ENCODE measurements at places on chromosomes 5 and 9. TPM values are rescaled to one million over a fixed set of nuclear protein-coding genes. Genes with fewer than 3 reads are reported as not detected.

Gene C9
- total RNA-seq, result not detected

Gene LCN1
- total RNA-seq, result not detected

Gene EIF4E1B
- total RNA-seq, result not detected

Gene PTGER4
- total RNA-seq, result 4.8 TPM

Gene RNF183
- total RNA-seq, result under 0.01 TPM

Gene PHYHD1
- total RNA-seq, result 11.4 TPM

Gene ADGRD2
- total RNA-seq, result not detected

Gene VAV2
- 11.8 TPM for total RNA-seq

Gene ADAMTS13
- 1.2 TPM for total RNA-seq

Gene TSSK1B
- total RNA-seq, result 0.20 TPM

Gene GNAQ
- total RNA-seq, result 25.0 TPM

Gene TPM2
- 431 TPM for total RNA-seq

Gene HRH2
- total RNA-seq, result not detected

Gene OTP
- total RNA-seq, result not detected

Gene FAM221B
- not detected for total RNA-seq

Gene LPAR1
- total RNA-seq, result 74.5 TPM

Gene CDH9
- not detected for total RNA-seq

Gene KIF12
- not detected for total RNA-seq

Gene NR5A1
- total RNA-seq, result not detected

Gene FAM120AOS
- total RNA-seq, result 29.4 TPM

Gene SAPCD2
- 8.2 TPM for total RNA-seq

Gene PCDHGA5
- total RNA-seq, result 0.73 TPM

Gene PCDHGA11
- total RNA-seq, result 11.8 TPM

Gene NUDT12
- total RNA-seq, result 13.1 TPM

Gene PCDHGB1
- total RNA-seq, result 0.73 TPM

Gene TRPM6
- under 0.01 TPM for total RNA-seq

Gene RLN2
- not detected for total RNA-seq

Gene LRRC19
- total RNA-seq, result not detected

Gene ACTBL2
- not detected for total RNA-seq

Gene ROR2
- 0.78 TPM for total RNA-seq

Gene POLR1E
- total RNA-seq, result 72.1 TPM

Gene LCN12
- not detected for total RNA-seq

Gene S1PR3
- 92.2 TPM for total RNA-seq

Measured in subcutaneous preadipocyte (primary cell).